ENCODE measurements at places on chromosomes 1 and 21.

DNA sequence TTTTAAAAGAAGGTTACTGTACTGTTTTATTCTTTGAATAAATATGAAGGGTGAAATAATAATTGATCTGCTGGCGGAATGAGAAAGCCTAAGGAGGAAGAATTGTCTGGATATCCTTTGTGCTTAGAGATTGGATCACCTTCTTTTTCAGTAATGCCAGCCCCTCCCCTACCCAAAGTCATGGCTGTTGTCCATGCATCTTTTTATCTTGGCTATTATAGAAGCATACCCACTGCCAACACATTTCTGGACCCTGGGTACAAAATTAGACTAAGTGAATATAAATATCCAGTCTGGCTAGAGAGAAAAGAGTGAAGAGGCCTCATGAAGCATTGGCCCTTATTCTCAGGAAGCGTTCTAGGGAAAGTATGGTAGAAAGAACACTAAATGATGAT, 28.1 kb downstream of the AK4 start:
- DNase-seq = no peak

DNA sequence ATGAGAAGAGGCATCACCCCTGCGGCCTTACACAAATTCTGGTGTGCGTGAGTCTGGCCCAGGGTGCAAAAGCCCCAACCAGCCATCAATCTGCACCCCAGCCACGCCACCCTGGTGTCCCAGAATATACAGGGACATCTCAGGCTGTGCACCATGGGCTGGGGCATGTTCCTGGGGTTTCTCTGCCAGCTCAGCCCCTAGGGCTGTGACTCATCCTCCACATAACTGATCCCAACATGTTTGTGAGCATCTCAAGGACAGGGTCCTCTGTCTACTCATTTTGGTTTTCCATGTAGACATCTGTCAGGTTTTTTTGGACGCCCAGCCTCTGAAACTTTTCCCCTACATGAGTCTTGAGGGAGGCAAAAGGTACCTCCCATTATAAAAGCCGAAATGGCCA, 511 bp downstream of the ZNF683 start:
- peak; percentile 35 for DNase-seq

DNA sequence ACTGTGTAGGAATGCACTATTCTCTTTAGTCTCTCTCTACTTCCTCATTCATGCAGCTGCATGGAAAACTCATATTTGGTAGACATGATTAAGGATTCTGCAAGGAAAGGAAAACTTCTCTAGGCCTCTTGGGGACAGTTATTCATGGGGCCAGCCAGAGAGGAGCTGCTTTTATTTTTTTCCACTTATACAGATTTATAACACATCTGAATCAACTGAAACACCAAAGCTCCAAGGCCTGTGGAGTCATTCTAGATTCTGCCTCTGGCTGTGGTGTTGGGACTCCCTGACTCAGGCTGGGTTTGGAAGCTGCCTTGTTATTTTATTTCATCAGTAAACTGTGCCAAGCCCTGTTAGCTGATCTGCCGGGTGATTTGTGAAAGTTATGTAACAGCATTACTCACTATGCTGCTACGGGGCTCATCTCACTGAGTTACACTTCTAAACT, 83.9 kb upstream of the EDEM3 start:
- DNase-seq = peak; percentile 26

DNA sequence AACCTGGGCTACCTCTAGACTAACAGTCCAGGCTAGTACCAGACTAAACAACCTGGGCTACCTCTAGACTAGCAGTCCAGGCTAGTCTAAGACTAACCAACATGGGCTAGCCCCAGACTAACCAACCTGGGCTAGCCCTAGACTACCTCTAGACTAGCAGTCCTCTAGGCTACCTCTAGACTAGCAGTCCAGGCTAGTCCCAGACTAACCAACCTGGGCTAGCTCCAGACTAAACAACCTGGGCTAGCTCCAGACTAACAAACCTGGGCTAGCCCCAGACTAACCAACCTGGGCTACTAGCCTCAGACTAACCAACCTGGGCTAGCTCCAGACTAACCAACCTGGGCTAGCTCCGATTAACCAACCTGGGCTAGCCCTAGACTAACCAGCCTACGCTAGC, 2.0 kb downstream of the TFF2 start:
- DNase-seq = no peak

DNA sequence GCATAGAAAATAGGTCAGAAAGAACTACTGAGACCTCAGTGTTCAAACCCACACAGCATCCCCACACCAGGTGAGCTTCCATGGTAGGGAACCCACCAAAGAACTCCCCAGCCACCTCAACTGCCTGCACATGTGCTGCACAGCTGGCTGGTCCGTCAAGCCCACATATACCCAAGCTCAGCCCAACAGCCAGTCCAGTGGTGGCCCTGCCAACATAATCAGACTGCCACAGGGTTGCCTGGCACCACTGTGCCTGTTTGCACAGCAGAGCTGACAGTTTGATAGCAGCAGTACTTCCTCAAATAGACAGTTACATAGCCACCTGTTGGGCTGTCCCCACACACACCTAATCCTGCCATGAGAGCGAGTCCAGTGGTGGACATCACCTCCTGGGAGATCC, 283.3 kb upstream of the PRMT6 start:
- no peak for DNase-seq

DNA sequence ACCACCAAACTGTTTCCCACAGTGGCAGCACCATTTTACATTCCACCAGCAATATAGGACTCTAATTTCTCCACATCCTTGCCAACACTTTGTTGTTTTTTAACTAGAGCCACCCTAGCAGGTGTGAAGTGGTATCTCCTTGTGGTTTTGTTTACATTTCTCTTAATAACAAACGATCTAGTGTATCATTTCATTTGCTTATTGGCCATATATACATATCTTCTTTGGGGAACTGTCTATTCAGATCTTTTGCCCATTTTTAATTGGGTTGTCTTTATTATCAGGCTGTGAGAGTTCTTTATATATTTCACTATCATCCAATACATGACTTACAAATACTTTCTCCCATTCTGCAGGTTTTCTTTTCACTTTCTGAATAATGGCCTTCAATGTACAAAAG, 18.0 kb downstream of the TRIM33 start:
- DNase-seq = no peak

DNA sequence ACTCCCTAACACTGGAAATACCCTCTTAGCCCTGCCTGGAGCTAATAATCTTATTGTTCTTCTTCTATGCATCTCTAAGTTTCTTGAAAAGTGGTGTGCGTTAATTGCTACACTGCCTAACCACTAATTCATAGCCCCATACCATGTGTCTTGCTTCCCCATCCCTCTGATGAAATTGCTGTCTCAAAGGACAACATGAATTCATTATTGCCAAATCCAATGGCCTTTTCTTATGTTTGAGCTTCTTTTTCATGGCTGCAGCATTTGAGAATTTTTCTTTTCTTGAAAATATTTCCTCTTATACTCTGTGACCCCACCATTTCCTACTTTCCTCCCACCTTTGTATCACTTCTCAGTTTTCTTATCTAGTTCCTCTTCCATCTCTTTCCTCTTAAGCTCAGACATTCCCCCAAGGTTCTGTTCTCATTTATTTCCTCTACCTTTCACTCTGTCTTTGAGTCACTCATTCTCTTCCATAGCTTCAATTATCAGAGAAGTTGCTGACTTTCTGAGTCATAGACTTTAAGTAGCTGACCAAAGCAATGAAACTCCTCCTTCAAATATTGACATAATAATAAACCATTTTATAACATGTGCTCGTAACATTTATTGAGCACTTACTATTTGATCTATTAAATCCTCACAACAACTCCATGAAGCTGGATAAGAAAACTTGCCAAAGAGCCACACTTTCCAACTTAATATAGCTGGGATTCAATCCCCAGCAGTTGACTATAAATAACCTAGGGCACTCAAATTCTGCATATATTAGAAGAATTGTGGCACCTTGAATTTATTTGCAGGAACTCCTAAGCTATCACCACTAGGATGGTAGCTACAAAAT, 35.5 kb upstream of the ATP6V1G3 start:
- DNase-seq = no peak

GRCh38 chr1:207848234-207848633, 62.7 kb downstream of the CD34 start:
- DNase-seq = peak; percentile 39

- no peak for DNase-seq
Observed at GRCh38 chr1:209704584-209704983, at the start of gene HSD11B1. TSS of gene HSD11B1 (plus strand) at chr1:209704846. CDS start at chr1:209704943, 97 bp downstream.
